ENCODE measurements at places on chromosomes 4 and X.

DNA sequence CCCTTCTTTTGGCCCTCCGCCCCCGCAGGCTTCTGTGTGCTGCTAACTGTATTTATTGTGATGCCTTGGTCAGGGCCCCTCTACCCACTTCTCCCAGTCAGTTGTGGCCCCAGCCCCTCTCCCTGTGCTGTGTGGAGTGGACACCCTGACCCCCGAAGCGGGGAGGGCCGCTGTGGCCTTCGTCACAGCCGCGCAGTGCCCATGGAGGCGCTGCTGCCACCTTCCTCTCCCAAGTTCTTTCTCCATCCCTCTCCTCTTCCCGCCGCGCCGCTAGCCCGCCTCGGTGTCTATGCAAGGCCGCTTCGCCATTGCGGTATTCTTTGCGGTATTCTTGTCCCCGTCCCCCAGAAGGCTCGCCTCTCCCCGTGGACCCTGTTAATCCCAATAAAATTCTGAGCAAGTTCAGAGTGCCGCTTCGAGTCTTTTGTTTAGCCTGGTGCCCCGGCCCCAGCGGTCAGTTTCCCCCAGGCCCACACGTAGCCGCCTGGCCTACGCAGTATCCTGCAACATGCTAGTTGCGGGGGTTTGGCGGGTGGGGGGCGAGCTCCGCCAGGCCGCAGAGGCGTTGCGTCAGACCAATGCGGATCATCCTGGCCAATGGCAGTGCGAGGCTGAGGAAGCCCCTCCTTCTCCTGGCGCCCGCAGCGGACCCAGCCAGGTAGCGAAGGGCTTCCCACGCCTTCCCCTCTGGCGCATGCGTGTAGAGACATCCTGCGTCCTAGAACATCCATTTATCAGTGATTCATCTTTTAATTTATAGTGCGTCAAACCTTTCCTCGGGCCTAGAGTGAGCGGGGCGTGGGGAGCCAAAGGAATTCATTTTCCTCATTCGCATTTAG is 5.6 kb upstream of the KANTR start:
- peak; percentile 84 for DNase-seq

GRCh38 chr4:109365939-109366338 is 63.5 kb upstream of the COL25A1 start:
- DNase-seq, result no peak

- DNase-seq, result no peak
These were observed 244.9 kb downstream of the FRMPD4 start for GRCh38 chrX:12383196-12383595.

DNA sequence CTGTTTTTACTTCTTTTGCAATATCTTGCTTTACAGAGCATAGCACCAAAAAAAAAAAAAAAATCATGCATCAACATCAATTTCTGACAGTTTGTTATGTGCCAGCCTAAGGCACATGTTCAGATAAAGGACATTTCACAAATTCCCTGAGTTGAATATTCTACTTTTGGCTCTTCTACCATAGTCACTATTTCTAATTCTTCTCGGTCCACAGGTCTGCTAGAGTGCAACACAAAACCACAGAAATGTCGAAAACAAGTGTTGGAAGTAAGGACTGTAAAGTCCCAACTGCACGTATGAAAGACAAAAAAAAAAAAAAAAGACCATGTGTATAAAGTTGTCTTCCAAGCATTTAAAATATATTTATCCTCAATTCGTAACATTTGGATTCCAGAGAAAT is 494.2 kb upstream of the INTU start:
- DNase-seq, result no peak

DNA sequence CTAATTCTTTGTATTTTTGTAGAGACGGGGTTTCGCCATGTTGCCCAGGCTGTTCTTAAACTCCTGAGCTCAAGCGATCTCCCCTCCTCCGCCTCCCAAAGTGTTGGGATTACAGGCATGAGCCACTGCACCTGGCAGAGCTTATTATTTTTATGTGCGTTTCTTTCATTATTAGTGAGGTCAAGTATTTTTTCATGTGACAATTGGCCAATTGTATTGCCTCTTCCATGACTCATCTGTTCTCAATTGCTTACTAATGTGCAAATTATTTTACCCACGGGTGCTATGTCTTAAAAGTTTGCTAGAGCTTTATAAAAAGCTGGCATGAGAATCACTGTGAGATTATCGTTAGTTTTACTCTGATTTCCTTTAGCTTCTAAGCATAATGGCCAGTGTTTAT is 13.0 kb upstream of the ARX start:
- no peak for DNase-seq

DNA sequence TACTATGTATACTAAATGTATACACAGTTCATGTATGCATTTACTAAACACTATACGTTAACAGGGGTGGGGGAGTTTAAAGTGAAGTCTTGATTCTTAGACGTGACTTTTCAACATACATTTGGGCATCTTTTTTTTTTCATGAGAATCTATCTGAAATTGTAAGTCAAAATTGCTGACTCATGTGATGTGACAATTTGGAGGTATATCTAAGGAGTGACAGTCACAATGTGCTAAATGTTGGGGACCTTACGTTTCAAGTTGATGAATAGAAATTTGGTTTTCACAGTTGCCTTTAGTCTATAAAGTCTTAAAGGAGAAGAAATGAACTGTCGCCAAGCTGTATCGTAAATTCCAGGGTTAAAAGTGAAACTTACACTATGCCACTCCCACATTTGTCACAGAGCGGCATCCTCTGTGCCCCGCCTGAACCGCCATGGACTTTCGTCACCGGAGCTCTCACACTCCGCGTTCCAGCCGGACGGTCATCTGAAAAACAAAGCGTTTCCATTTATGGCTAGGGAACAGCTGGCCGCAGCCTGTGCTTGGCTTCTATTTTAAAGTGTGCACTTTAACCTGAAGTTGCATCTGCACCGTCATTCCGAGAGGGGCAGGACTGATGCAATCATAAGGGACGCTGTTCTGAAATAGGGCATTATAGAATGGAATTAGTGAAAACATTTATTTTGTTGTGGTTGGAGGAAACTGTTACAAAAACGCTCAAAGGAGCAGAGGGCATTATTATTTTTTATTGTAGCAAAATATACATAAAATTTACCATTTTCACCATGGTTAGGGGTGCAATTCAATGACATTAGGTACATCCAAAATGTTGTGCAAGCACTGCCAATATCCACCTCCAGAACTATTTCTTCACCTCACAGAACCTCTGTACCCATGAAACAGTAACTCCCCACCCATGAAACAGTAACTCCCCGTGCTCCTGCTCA is 30.9 kb downstream of the PDLIM3 start:
- DNase-seq, result no peak

- DNase-seq, result no peak
These were observed 21.7 kb downstream of the PJA1 start for GRCh38 chrX:69143530-69143929.

DNA sequence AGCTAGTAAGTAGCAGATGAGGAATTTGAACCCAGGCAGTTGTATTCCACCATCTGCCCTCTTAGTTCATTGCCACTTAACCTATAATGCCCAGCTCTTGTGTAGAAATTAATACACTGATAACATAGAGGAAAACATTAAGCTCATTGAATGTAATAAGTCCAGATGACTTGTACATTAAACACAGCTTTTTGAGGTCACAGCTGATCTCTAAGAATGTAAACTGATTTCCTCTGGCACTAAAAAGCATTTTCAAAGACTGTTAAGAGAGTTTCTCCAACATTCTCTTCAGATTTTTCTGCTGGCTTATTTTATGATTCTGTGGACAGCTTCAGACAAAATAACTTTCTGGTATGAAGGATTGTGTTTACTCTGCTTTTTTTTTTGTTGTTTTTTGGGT is 42.7 kb downstream of the HPRT1 start:
- DNase-seq, result no peak

GRCh38 chrX:39766085-39766726 is 331.6 kb downstream of the BCOR start:
- peak; percentile 37 for DNase-seq

GRCh38 chr4:153063490-153063889 is 127.4 kb downstream of the FHDC1 start:
- no peak for DNase-seq

DNA sequence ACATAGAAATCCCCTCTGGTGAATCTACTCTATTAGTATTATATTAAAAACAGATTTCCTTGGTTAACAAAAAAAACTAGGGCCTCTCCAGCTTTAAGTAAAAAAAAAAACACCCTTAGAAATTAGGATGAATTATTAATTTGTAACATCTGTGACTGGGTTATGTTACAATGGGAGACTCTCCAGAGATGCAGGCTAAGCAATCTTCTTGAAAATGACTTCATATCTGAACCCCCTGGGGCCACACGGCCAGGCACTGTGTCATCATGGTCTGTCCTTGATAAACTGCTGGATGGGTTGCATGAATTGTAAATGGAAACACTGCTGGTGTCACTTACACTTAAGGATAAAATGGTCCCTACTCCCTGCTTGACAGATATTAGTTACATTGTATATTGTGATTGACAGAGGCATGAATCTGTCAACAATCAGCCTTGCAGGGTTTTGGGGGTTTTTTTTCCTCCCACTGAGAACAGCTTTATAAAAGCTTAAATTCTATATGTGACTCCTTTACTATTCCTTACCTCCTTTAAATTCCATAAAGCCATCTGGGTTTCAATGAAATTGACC is 49.1 kb downstream of the PRKG2 start:
- no peak for DNase-seq

- DNase-seq, result no peak
These were observed 272.9 kb downstream of the CFAP299 start for GRCh38 chr4:80608281-80608980.

GRCh38 chr4:94828882-94829281 is 71.1 kb downstream of the BMPR1B start:
- no peak for DNase-seq

DNA sequence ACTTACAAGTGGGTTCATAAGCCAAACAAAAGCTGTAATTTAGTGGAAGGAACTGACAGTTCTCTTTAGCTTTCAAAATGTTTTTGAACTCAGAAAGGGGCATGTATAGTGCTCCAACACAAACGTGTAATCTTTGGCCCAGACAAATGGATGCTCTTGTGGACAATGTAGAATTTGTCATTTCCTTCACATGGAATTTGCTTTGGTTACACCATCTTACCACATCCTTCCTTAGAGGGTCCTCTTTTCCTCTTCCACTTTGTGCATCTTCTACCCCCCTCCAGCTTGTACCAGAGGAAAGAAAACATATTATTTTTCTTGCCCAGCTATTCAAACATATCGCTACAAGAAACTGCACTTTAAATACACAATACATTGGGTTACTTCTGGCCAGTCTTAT is 42.4 kb downstream of the MEPE start:
- DNase-seq, result no peak

GRCh38 chrX:125005863-125006262 is 313.8 kb upstream of the TEX13C start:
- DNase-seq, result no peak

DNA sequence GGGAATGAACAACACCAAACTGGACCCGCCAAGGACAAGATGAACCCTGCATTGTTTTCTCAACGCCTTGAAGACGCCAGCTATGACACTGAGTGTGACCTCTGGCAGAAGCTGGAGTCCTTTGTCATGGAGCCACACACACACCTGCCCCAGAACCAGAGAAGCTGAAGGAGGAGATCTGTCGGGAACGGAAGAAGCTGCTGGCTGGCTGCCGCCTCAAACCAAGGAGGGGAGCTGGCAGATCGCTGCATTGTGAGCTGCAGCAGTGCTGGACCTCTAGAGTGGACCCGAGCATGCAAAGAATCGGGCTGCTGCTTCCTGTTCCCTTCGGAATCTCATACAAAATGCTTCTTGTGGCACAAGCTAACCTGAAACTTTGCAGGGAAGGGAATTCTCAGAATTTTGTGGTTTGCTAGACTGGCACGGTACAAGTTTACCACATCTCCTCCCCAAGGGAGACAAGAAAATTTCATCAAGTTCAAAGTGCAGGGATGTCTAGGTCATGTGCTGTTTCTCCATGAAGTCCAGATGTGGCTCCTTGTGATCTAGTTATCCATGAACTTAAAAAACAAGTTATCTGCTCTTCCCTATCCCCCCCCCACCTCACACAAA is 23.4 kb upstream of the GLRB start:
- DNase-seq, result no peak

- DNase-seq, result no peak
These were observed 20.4 kb upstream of the ATXN3L start for GRCh38 chrX:13340182-13340791.

GRCh38 chr4:122602277-122603142 is 18.4 kb downstream of the IL21 start:
- DNase-seq, result no peak

GRCh38 chr4:10092481-10093270 is 23.9 kb downstream of the WDR1 start:
- no peak for DNase-seq

DNA sequence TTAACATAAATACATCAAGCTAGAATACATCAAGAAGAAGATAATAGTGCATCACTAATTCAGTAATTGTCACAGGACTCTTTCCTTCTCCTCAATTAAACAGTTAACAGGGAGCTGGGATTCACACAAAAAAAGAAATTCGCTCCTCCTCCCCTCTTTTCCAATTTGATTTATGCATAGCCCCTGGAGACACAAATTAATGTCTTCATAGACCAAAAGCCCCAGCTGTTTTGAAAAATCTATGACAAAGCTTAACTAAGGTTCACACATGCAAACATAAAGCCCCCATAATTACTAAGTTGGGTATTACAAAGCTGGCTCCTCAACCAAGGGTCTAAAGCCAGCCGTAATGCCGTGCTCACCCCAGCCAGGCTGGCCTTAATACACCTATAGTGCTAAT is 61.2 kb downstream of the ENOX2 start:
- no peak for DNase-seq

GRCh38 chrX:51608126-51608525 is 10.6 kb downstream of the CENPVL3 start:
- peak; percentile 21 for DNase-seq

- DNase-seq, result no peak
These were observed 922.5 kb downstream of the RPA4 start for GRCh38 chrX:97806238-97806637.

DNA sequence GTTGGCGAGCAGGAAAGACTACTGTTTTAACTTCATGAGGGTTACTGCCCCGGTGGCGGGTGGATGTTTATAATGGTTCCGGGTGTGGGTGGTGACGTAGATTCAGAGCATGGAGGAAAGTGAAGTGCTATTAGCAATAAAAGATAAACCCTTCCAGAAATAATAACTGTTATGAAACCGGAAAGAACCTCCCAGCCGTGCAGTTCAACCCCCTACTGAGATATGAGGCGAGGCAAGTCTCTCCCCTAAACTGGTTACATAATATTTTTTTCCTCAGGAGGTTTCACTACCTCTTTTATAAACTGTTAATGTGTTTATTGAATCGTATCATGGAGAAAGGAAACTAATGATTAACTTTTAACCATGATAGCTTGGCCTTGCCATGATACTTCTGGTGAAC is 33.9 kb upstream of the STIM2 start:
- DNase-seq, result no peak

- no peak for DNase-seq
These were observed 73.7 kb downstream of the ELOVL6 start for GRCh38 chr4:110124711-110125110.

- no peak for DNase-seq
These were observed 354.1 kb downstream of the CHIC1 start for GRCh38 chrX:73916931-73917667.

DNA sequence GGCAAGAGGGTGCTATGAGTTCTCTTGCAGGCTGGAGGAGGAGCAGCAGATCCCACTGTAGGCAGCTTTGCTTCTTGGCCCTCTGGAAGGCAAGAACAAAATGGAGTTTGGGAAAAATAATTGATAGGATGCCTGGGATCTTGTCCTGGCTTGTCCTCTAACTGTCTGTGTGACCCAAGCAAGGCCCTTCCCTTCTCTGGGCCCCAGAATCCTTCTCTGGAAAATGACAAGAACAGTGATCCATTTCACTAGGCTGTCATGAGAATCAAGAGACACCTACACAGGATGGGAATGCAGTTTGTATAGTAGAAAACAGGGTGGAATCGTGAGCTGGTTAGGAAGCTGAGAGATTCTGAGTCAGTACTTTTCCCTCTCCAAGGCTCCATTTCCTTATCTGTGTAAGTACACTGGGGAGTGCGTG is 133.3 kb downstream of the PJA1 start:
- no peak for DNase-seq

All from activated T-cell treated with anti-CD3 and anti-CD28 coated beads, Interleukin-2, amount 50 U/mL, for 48 hours (primary cell).